ENCODE measurements at places on chromosomes 1 and 21. TPM values are rescaled to one million over a fixed set of nuclear protein-coding genes. Genes with fewer than 3 reads are reported as not detected.

- no peak for DNase-seq
- H3K4me3 ChIP-seq: peak overlapping the region; percentile 30
- H3K27ac ChIP-seq: peak overlapping the region; percentile 97
Measured at GRCh38 chr1:8137481-8138244, 111.6 kb upstream of the ERRFI1 start.

DNA sequence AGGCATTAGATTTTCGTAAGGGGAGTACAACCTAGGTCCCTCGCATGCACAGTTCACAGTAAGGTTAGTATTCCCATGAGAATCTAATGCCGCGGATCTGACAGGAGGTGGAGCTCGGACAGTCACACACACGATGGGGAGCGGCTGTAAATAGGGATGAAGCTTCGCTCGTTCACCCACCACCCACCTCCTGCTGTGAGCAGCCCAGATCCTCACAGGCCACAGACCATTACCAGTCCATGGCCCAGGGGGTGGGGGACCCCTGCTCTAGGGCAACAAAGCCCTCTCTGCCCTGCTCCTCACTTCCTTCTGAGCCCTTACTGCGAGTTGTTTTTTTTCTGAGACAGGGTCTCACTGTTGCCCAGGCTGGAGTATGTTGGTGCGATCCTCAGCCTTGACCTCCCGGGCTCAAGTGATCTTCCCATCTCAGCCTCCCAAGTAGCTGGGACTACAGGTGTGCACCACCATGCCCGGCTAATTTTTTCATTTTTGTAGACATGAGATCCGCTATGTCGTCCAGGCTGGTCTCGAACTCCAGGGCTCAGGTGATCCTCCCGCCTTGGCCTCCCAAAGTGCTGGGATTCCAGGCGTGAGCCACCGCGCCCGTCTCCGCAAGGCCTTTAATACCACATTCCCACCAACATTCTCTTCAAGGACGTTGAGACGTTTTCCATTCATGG, 21.3 kb downstream of the TRPM2 start:
- H3K27me3 ChIP-seq: peaks cover 47% of the 10 kb centered on the region
- DNase-seq: peak; percentile 16
- H3K4me1 ChIP-seq: peaks cover 2% of the 10 kb centered on the region
- H3K4me3 ChIP-seq: no peak overlapping the region

DNA sequence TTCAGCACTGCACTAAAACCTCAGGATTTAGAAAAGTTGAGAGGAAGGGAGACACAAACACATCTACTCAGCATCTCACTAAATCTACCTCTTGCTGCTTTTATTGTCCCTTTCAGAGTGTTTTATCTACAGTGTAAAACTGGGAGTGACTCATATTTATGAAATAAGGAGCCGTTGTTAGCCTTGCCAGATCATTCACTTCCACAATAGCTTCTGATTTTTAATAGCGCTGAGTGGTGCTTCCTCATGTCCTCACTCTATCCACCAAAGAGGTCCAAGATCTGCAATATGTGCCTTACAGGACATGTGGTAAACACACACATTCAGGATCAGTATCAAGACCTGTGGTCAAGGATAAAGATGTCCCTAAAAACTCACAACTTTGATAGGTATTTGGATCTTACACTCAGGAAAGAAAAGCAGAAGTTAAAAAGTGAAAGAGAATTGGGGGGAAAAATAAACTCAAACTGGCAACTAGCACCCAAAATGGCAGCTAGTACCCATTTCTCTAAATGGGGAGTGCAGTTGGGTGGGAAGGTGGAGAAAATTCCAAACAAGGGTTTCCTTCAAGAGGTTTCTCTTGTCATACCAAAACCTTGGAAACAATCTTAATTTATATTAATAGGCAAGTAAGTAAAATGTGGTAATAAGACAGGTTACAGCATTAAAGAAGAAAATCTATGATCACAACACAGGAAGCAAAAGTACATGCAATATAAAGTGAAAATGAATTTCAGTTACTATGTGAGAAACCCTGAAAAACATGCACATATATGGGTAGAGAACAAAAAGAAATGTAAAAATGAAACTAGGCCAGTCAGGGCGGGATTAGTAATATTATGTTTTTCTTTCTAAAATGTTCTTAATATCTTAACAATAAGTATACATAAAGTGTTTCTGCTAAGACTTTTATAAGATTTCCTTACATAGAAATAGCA, 15.9 kb downstream of the DUSP10 start:
- no peak overlapping the region for H3K4me3 ChIP-seq
- no peaks in the 10 kb centered on the region for H3K27me3 ChIP-seq
- H3K4me1 ChIP-seq: peaks cover 9% of the 10 kb centered on the region
- H3K36me3 ChIP-seq: no peaks in the 10 kb centered on the region

- peak overlapping the region; percentile 43 for H3K4me3 ChIP-seq
- peaks cover 25% of the 10 kb centered on the region for H3K27me3 ChIP-seq
- peaks cover 7% of the 10 kb centered on the region for H3K4me1 ChIP-seq
- H3K27ac ChIP-seq: no peak overlapping the region
- peak; percentile 48 for DNase-seq
- no peaks in the 10 kb centered on the region for H3K36me3 ChIP-seq
Measured at GRCh38 chr1:156356875-156357534, 12.0 kb upstream of the RHBG start.

FALEC gene
- 1.9 TPM for total RNA-seq

AXDND1 gene
- 1.4 TPM for total RNA-seq

Measured in mesothelial cell of epicardium (in vitro differentiated cells).